ENCODE measurements at places on chromosomes 1 and 21. TPM values are rescaled to one million over a fixed set of nuclear protein-coding genes. Genes with fewer than 3 reads are reported as not detected.

HPCA gene
- not detected for total RNA-seq

CYP4A22 gene
- 0.07 TPM for total RNA-seq

EFNA3 gene
- 1.9 TPM for total RNA-seq

UBL4B gene
- not detected for total RNA-seq

SLC6A9 gene
- total RNA-seq, result 0.86 TPM

NPR1 gene
- 3.7 TPM for total RNA-seq

ZBTB8B gene
- under 0.01 TPM for total RNA-seq

SLC44A5 gene
- total RNA-seq, result 12.5 TPM

GBP2 gene
- total RNA-seq, result 38.4 TPM

HCRTR1 gene
- 0.57 TPM for total RNA-seq

KRTAP19-1 gene
- total RNA-seq, result not detected

ANKRD34A gene
- 0.13 TPM for total RNA-seq

LRRN2 gene
- total RNA-seq, result not detected

PTGER3 gene
- total RNA-seq, result 0.07 TPM

FGR gene
- not detected for total RNA-seq

WARS2 gene
- 16.0 TPM for total RNA-seq

SPRR2E gene
- total RNA-seq, result not detected

PIK3R3 gene
- total RNA-seq, result 13.7 TPM

CD34 gene
- total RNA-seq, result 18.7 TPM

SERPINC1 gene
- total RNA-seq, result not detected

FAM167B gene
- 0.93 TPM for total RNA-seq

USH2A gene
- total RNA-seq, result not detected

RSPO1 gene
- not detected for total RNA-seq

TMEM52 gene
- 1.7 TPM for total RNA-seq

HMCN1 gene
- total RNA-seq, result 9.6 TPM

FHAD1 gene
- 0.27 TPM for total RNA-seq

TAF5L gene
- 28.4 TPM for total RNA-seq

C1orf94 gene
- not detected for total RNA-seq

B3GALT5 gene
- not detected for total RNA-seq

ADSS2 gene
- 165 TPM for total RNA-seq

LRRIQ3 gene
- total RNA-seq, result 0.93 TPM

FCGR1A gene
- not detected for total RNA-seq

ZNF593OS gene
- total RNA-seq, result not detected

OR10J1 gene
- total RNA-seq, result not detected

CCDC181 gene
- total RNA-seq, result 2.1 TPM

HES3 gene
- total RNA-seq, result not detected

TTLL7 gene
- total RNA-seq, result 6.5 TPM

U2AF1 gene
- 68.1 TPM for total RNA-seq

GUCA2B gene
- total RNA-seq, result not detected

CASQ1 gene
- total RNA-seq, result not detected

RIPPLY3 gene
- total RNA-seq, result not detected

LRRC39 gene
- total RNA-seq, result 0.43 TPM

ENSA gene
- 159 TPM for total RNA-seq

DAP3 gene
- total RNA-seq, result 121 TPM

RO60 gene
- 165 TPM for total RNA-seq

C1orf210 gene
- not detected for total RNA-seq

CACNA1S gene
- total RNA-seq, result not detected

HPDL gene
- total RNA-seq, result 9.7 TPM

ZNF648 gene
- not detected for total RNA-seq

CELA3B gene
- 0.40 TPM for total RNA-seq

BLACAT1 gene
- total RNA-seq, result under 0.01 TPM

SERTAD4 gene
- 2.7 TPM for total RNA-seq

IL19 gene
- total RNA-seq, result not detected

PRKAA2 gene
- 11.2 TPM for total RNA-seq

SEMA4A gene
- 1.0 TPM for total RNA-seq

CCDC24 gene
- 1.9 TPM for total RNA-seq

Measured in thoracic aorta endothelial cell (primary cell).